Camera-type eye (tissue), 1 donor: ENCODE measurements at places on chromosomes 1 and 21. TPM values are rescaled to one million over a fixed set of nuclear protein-coding genes. Genes with fewer than 3 reads are reported as not detected.

The OR10Z1 gene
- total RNA-seq, result not detected

The BRDT gene
- total RNA-seq, result not detected

The ARHGEF11 gene
- total RNA-seq, result 49.9 TPM

The TMIGD3 gene
- total RNA-seq, result 1.2 TPM

The PLA2G2F gene
- not detected for total RNA-seq

The FCRL1 gene
- 0.44 TPM for total RNA-seq

The CFAP45 gene
- total RNA-seq, result not detected

The KCNJ10 gene
- total RNA-seq, result 7.6 TPM

The SPATA21 gene
- total RNA-seq, result not detected

The KRTAP12-2 gene
- not detected for total RNA-seq

The ADGRL2 gene
- 280 TPM for total RNA-seq

The ADAMTS5 gene
- 19.0 TPM for total RNA-seq

The PRAMEF25 gene
- total RNA-seq, result not detected

The AADACL4 gene
- not detected for total RNA-seq

The KRTAP11-1 gene
- not detected for total RNA-seq

The PCP4L1 gene
- total RNA-seq, result 31.3 TPM

The GSTM3 gene
- total RNA-seq, result 41.6 TPM

The ADGRL4 gene
- 20.1 TPM for total RNA-seq

The KPRP gene
- total RNA-seq, result not detected

The LRRC53 gene
- total RNA-seq, result 0.11 TPM

The MYBPH gene
- 4.5 TPM for total RNA-seq

The CIART gene
- 5.7 TPM for total RNA-seq

The MRAP gene
- total RNA-seq, result not detected

The HMCN1 gene
- 20.4 TPM for total RNA-seq

The CD244 gene
- 0.16 TPM for total RNA-seq

The C1QTNF12 gene
- total RNA-seq, result 2.5 TPM

The PCSK9 gene
- 1.1 TPM for total RNA-seq

The PRDX6 gene
- total RNA-seq, result 201 TPM

The ACTN2 gene
- 43.1 TPM for total RNA-seq

The CYP2J2 gene
- total RNA-seq, result 2.7 TPM

The TIMM17A gene
- total RNA-seq, result 35.5 TPM

The CRYAA gene
- total RNA-seq, result 23.1 TPM

The SERPINC1 gene
- total RNA-seq, result not detected

The ZNF683 gene
- total RNA-seq, result not detected

The RGS4 gene
- total RNA-seq, result 24.2 TPM

The PDC gene
- total RNA-seq, result 285 TPM

The PBX1 gene
- 141 TPM for total RNA-seq

The RIPPLY3 gene
- 0.60 TPM for total RNA-seq

The ATAD3C gene
- 0.05 TPM for total RNA-seq

The LAPTM5 gene
- total RNA-seq, result 11.3 TPM

The SH3BGR gene
- 15.6 TPM for total RNA-seq

The ADAM30 gene
- not detected for total RNA-seq

The FCRL5 gene
- total RNA-seq, result not detected

The GPR137B gene
- total RNA-seq, result 47.5 TPM

The NBPF10 gene
- total RNA-seq, result 2.0 TPM

The KMO gene
- total RNA-seq, result 12.8 TPM

The OPTC gene
- total RNA-seq, result 40.7 TPM

The EDARADD gene
- 2.9 TPM for total RNA-seq

The S100A2 gene
- 2.3 TPM for total RNA-seq

The TMEM240 gene
- total RNA-seq, result 12.0 TPM

The RSPH1 gene
- total RNA-seq, result 1.2 TPM

The LEMD1 gene
- total RNA-seq, result 64.0 TPM
